Nephron progenitor cell (in vitro differentiated cells): ENCODE measurements at places on chromosomes 4 and X.

DNA sequence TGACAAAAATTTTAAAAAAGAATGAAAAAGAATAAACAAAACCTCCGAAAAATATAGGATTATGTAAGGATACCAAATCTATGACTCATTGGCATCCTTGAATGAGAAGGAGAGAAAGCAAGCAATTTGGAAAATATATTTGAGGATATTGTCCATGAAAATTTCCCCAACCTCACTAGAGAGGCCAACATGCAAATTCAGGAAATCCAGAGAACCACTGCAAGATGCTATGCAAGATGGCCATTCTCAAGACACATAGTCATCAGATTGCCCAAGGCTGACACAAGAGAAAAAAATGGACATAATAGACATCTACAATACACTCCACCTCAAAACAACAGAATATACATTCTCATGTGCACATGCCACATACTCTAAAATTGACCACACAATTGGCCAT, 135.9 kb upstream of the SPANXB1 start:
- no peak for DNase-seq

- DNase-seq, result no peak
Measured at GRCh38 chr4:78291277-78291676, 234.2 kb downstream of the FRAS1 start.

DNA sequence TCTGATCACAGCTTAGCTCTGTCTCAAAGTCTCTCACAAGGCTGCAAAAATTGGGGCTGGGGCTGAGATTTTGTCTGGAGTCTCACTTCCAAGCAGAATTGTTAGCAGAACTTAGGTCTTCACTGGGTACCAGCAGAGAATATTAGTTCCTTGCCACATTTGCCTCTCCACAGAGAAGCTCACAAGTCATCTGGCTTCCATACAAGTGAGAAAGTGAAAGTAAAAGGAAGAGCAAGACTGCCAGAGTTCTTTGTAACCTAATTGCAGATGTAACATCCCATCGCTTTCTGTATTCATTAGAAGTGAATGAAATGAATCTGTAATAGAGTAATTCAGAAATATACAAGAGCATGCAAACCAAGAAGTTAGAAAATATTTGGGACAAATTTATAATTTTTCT, 624.1 kb upstream of the GNPDA2 start:
- DNase-seq, result no peak

GRCh38 chr4:58111818-58112217, 1001.6 kb upstream of the IGFBP7 start:
- no peak for DNase-seq

DNA sequence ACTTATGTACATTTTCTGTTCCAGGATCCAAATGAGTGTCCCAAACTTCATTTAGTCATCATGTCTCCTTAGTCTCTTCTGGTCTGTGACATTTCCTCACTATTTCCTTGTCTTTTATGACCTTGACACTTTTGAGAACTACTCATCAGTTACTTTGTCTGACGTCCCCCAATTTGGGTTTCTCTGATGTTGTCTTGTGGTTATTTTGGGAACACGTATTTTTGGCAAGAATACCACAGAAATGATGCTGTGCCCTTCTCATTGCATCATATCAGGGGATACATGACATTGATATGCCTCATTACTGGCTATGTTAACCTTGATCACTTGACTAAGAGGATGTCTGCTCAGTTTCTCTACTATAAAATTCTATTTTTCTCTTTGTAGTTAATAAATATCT, 308.8 kb downstream of the ZNF674 start:
- no peak for DNase-seq

DNA sequence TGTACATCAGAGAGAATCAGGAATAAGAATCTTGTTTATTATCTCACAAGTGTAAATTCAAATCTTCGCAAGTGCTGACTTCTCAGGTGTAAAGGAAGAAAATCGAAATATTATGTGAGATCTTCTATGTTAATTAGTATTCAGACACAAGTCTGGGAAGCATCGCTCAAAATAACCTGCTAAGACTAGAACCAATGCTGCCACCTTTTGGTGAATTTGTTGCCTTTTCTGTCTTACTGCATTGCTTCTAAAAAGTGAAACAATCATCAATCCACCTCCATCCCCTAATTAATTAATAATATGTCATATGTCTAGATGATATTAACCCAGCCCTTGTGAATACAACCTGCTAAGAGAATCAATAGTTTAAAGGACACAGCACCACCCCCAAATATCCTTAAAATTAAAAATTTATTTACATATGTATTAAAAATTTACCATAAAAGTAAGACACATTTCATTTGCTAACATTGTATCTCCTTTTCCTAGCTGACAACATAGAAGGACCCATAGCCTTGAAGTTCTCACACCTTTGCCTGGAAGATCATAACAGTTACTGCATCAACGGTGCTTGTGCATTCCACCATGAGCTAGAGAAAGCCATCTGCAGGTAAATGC, 3.5 kb downstream of the EPGN start:
- DNase-seq, result peak; percentile 12

DNA sequence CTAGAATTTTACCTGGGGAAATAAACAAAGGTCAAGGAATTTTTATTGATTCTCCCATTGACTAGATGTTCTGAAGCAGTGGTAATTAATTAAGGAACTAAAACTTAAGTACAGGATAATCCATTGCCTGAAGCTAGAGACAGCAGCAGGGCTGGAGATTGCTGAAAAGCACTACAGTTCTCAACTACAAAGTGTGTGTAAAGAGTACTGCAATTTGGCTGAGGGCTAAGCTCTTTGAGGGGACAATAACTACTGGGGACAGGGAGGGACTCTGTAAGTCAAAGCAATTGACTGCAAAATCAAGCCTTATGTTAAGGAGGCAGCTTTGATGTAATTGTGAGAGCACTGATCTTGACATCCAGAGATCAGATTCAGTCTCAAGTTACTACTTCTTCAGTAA, 260.4 kb downstream of the GALNTL6 start:
- no peak for DNase-seq

DNA sequence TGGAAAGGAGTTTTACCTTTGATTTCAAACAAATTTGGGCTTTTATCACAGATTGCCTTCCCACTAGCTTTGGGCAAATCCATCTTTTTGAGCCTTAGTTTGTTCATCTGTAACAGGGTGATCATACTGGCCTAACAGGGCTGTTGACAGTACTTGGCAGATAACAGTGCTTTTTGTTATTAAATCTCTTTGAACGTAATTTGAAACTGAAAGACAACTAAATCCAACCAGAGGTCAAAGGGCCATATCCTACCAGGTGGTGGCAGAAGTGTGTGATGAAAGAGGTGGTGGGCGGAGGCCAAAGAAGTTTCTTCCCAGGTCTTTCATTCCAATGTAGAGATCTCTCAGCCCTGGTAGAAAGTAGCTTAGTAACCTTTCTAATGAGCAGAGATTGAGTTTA, 35.2 kb upstream of the TADA2B start:
- no peak for DNase-seq

GRCh38 chrX:150036641-150037040, 98.3 kb upstream of the EOLA2 start:
- DNase-seq, result no peak
